Ureter (tissue), 1 donor: ENCODE measurements at places on chromosomes 2 and 18. TPM values are rescaled to one million over a fixed set of nuclear protein-coding genes. Genes with fewer than 3 reads are reported as not detected.

DNA sequence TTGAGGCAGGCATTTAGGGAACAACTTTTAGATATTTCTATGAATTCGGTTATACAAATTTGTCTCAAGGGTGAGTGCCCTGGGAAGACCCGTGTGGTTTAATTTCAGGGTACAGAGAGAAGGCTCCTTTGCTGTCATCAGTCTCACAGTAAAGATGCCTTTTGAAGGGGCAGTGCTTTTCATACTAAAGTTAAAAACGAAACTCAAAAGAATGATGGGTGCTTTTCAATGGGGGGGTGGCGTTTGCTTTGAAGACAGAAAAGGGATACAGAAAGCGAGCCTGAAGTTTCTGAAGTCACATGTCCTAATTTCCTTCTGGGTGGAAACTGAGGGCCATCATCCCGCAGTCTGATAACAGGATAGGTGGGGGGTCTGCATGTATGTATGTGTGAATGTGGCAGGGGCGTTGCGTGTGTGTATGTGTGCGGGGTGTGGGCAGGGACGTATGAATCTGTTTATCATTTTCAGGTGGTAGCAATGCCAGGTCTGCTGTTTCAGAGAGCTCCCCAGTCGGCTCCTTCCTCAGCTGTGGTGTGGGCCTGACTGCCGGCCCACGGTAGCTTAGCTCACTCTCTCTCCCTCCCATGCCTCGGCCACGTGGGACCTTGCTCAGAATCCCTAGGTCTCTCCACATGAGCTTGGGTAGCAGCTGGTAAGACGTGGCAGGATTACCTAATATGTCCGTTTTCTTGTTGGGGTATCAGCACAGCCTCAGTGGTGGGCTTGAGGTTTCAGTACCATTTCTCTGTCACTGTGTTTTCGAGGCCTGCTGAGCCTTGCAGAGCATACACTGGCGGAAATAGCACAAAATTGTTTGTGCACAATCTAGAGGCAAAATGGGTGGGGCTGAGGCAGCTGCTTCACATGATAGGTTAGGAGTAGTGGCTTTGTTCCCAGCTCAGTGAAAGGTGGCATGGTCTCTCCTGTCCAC lies 32.7 kb downstream of the ARHGAP25 start:
- DNase-seq: no peak

- DNase-seq: no peak
Measured at GRCh38 chr18:23284629-23285028, 149.3 kb downstream of the CABLES1 start.

- DNase-seq: no peak
Measured at GRCh38 chr2:80706541-80706940, 402.0 kb upstream of the LRRTM1 start.

GRCh38 chr2:240611601-240612210 lies 13.6 kb upstream of the GPR35 start:
- no peak for DNase-seq

DNA sequence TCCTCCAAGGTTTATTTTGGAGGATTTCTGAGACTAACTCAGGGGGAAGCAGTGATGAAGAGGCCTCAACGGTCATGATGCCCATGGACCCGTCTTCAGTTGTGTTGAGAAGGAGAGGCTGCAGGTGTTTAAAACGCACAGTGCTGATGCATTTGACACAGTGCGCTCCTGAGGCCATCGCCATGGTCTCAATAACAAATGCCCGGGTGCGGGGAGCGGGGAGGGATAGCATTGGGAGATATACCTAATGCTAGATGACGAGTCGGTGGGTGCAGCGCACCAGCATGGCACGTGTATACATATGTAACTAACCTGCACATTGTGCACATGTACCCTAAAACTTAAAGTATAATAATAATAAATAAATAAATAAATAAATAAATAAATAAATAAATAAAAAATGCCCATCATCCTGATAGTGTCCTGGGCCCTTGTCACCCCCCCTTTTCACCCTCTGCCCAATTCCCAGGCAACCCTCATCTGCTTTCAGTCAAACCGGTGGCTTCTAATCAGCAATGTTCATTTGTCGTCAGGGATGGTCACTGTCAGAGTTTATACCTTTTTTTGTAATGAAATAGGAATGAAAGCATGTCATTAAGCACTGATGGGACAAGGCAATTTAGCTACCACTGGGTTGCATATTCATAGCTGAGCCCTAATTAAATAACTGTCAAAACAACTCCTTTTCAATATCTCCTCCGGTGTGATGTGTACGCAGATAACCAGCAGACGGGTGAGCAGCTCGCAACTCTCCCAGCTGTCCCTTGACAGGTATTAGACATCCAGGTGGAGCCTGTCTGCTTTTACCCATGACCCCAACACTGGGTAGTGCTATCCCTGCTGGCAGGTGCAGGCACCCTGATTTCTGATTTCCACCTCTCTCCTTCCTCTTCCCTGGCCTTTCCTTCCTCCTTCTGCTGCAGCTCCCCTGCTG lies 95.9 kb downstream of the KCNF1 start:
- DNase-seq: no peak

Gene RTP5
- 0.21 TPM for total RNA-seq

Gene VWC2L
- total RNA-seq: not detected

Gene ARHGAP25
- total RNA-seq: 14.7 TPM
